EL (cell line): ENCODE measurements at places on chromosomes 2 and 18.

- no peak for DNase-seq
Measured at GRCh38 chr2:65577654-65578053, 145.3 kb upstream of the SPRED2 start.

DNA sequence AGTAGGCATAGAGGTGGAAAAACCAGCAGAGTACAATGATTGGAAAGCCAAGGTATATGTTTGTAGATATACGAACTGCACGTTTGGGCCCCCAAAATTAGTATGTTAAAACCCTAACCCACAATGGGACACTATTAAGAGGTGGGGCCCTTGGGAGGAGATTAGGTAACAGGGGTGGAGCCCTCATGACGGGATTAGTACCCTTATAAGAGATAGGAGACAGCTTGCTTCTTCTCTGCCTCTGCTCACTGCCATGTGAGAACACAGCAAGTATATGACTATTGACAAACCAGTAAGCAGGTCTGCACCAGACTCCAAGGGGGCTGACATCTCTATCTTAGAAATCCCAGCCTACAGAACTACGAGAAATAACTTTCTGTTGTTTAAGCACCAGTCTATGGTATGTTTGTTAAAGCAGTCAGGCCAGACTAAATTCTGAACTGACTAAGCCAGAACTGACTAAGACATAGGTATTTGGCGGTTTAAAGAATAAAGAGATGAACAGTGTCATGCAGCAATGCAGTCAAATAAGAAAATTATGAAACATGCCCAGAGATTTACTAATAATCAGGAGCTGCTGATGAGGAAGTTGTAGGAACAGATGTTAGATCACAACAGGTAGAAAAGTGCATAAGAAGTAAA, 182.9 kb downstream of the DYM start:
- peak; percentile 66 for DNase-seq

DNA sequence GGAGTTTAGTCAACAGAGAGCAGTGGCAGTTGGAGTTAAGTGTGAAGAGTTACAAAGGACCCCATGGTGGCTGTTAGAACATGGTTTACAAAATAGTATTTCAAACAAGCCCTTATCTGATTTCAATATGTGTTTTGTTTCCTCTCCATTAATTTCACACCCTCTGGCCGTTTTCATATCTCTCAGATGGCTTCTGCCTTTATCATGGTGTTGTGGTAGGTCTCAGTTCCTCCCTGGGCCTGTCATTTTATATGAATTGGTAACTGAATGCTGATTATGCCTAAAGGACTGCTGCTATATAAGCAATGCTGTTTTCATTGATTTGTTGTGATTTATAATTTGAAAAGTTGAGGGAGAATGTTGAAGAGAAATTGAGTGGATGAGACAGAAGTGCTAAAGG, 686.7 kb downstream of the NYAP2 start:
- DNase-seq: no peak

DNA sequence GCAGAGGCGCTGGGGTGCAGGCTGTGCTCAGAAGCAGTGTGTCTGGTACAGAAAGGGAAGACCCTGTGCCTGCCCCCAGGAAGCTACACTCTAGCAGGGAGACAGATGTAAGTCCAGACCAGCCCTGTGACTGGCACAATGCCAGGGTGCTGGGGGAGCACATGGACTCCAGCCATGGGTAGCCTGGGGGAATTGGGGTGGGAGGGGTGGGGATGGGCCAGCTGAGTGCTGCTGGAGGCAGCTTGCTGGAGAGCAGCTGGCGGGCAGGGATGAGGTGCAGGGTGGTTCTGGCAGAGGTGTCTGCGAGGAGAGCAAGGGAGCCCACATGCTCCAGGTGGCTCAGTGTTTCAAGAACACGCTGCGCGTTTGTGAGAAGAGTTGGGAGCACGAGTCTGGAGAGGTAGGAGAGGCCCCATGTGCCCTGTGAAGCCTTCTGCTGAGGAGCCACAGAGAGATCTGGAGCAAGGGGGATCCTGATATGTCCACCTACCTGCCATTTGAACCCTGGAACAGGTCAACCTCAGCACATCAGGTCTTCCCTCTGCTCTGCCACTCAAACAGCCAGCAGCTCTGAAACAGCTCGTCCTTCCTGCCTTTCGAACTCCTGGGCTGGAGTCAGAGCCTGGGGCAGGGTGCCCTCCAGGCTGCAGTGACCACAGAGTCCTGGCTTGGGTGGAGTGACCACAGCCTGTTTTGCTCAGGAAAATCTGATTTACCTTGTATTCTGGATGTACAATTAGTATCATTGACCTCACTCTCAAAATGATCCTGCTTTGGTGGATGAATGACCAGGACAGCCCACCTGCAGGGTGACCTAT, 15.1 kb downstream of the ALLC start:
- no peak for DNase-seq

- DNase-seq: no peak
Measured at GRCh38 chr2:25697559-25698341, 24.4 kb upstream of the DTNB start.

DNA sequence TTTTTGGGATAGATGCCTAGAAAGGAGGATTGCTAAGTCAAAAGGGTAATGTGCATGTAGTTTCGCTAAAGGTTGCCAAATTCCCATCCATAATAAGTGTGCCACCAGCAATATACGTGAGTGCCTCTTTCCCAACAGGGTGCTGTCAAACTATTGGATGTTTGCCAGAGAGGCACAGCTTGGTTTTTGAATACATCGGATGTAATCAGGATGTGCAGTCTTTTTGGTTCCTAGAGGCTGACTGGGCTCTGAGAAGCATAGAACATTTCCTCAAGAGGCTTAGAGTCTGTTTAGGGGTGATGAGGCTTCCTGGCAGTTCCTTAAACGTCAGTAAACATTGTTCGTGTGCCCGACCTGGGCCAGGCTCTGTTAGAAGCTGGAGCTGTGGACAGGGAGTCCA, 28.0 kb downstream of the AGAP1 start:
- DNase-seq: no peak

- DNase-seq: no peak
Measured at GRCh38 chr2:109030870-109031475, 42.0 kb upstream of the EDAR start.

GRCh38 chr2:145065342-145065741, 545.4 kb upstream of the ZEB2 start:
- DNase-seq: no peak

DNA sequence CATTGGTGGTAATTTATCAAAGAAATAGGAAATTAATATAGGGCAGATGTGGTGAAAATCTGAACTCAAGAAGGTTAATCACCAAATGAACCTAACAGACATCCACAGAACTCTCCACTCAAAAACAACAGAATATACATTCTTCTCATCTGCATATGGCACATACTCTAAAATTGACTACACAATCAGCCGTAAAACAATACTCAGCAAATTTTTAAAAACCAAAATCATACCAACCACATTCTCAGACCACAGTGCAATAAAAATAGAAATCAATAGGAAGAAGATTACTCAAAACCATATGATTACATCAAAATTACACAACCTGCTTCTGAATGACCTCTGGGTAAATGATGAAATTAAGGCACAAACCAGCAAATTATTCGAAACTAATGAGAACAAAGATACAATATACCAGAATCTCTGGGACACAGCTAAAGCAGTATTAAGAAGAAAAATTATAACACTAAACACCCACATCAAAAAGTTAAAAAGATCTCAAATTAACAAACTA, 31.0 kb downstream of the RBM43 start:
- no peak for DNase-seq

DNA sequence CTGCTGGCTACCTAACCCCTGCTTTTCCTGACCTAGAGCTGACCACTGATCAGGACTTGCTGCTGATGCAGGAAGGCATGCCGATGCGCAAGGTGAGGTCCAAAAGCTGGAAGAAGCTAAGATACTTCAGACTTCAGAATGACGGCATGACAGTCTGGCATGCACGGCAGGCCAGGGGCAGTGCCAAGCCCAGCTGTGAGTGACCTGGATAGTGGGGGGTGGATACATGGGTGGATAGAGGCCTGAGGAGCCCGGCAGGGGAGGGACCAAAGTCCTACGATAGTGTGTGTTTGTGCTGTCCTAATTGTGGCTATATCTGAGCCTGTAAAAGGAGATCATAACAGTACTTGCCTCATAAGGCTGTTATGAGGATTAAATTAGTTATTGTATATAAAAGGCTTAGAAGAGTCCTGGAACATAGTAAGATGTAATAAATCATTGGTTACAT, 8.2 kb downstream of the PLCD4 start:
- no peak for DNase-seq

GRCh38 chr2:105139556-105140239, 101.8 kb downstream of the MRPS9 start:
- DNase-seq: peak; percentile 18

DNA sequence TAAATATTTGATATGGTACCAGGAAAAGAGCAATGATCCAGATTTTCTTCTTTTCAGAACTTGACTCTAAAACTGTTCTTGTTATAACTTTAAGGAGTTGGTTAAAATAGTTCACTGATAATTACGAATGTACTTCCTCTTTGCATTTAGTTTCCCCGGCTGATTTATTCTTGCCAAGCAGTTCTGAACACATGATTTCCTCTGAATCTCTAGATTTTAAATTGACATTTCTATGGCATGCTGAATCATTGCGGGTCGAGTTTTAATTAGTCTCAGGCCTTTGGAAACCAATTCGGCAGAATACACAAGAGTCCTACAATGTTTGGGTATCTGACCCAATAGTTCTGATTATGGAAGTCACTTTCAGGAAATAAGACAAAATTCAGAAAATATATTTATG, 37.3 kb upstream of the DNAH7 start:
- no peak for DNase-seq

- DNase-seq: peak; percentile 7
Measured at GRCh38 chr2:212737392-212738172, 199.0 kb upstream of the ERBB4 start.

DNA sequence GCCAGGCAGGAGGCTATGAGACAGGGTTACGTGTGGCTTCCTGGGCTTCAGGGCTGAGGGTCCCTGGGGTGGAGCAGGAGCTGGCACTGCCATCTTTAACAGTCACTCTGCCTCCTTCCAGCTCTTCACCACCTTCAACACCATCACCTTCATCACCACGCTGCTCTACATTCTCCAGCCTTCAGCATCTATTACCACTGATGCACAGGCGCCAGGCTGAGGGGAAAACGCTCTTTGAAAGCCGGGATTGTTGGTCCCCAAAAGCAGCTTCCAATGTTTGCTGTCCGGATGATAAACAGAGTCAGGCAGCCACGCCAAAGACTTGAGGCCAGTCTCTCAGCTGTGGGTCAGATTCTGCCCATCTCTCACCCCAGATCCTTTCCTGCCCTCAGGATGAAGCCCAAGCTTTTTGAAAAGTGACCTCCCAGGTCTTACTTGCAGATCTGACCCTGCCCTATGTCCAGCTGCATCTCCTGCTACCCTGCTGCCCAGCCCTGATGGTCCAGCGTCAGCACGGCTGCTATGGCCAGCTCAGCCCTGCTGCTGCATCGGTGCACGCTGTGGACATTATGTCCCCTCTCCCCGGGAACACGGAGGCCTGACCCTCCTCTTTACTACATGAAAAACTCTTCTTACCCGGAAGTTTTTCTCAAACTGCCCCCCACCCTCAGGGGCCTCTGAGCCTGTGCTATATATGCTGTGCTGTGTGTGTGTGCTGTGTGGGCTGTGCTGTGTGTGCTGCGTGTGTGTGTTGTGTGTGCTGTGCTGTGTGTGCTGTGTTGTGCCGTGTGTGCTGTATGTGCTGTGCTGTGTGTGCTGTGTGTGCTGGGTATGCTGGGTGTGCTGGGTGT, 31.2 kb upstream of the MAL start:
- no peak for DNase-seq

GRCh38 chr2:660586-661359, 16.4 kb downstream of the TMEM18 start:
- no peak for DNase-seq

GRCh38 chr2:230896346-230897115, 28.5 kb downstream of the GPR55 start:
- no peak for DNase-seq

DNA sequence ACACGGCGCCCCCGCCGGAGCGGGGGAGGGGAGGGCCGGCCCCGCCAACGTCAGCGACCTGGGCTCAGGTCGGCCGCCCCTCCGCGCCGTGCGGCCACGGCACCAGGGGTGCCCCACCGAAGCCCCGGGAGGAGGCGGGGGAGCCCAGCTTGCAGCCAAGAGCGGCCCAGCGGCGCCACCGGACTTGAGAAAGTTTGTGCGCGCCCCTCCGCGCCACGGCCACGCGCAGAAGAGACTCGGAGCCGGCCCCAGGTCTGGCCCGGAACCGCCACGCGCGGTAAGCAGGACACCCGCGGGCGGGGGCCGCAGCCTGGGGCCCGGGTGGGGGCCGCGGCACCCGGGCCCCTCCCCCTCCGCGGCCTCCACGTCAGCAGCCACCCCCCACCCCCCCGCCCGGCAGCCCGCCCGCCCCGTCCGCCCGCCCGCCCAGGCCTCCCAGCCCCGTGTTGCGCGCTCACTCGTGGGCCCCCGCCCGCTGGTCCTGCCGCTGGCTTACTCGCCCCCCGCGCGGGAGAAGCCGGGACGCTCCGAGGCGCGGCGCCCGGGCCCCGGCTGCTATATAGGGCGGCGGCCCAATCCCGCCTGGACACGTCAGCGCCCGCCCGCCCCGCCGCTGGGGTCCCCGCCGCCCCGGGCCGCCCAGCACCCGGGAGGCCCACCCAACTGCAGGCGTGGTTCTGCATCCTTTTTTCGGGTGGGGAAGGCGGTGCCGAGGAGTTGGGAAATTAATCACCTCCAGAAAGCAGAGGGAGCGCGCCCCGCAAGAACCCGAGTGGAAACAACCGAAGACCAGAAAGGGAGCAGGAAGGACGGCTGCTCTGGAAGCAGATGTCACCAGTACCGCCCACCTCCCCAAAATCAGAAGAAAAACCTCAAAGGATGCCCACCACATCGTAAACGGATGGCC, 42.9 kb downstream of the HDLBP start:
- DNase-seq: peak; percentile 81

DNA sequence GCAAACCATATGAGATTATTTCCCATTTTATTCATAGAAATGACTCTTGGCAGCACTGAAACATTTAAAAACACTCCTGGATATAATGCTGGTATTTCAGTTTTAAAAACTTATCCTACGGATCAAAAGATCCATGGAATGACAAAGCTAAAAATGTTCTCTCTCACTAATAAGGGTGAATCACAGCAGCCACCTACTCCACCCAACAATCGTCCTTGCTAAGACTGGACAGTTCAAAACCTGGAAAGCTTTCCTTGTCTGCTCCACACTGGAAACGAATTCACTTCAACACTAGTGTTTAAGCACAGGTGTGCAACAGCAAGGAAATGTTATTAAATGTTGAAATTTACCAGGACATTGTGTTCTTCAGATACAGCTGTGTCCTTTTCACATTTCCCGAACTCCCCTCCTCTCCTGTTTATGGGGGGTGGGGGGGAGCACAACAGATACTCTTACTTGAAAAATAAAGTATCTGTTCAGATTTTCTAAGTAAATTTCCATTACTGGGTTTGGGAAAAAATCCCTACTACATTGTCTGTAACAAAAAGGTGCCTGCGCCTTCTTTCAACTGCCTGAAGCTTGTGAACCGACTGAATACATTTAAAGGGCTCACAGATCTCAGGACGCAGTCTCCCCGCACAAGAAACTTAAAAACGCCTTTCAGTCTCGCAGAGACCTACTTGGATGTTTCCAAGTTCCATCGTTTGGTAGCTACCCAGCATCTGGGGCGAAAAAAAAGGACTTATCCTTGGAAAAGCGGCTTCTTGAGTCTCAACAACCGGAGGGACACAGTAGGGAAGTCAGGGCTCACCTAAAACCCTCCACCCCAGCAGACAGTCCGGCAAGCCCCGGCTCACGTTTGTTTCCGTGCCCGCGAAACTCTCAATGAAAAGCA, 1.3 kb downstream of the YWHAQ start:
- peak; percentile 45 for DNase-seq
